ENCODE measurements at places on chromosomes 16 and 17. TPM values are rescaled to one million over a fixed set of nuclear protein-coding genes. Genes with fewer than 3 reads are reported as not detected.

DERL2 gene
- 35.8 TPM for total RNA-seq

KRT35 gene
- total RNA-seq = not detected

KRTAP1-5 gene
- total RNA-seq = not detected

TP53TG3 gene
- total RNA-seq = not detected

ZNF668 gene
- total RNA-seq = 4.8 TPM

ITGA3 gene
- 0.79 TPM for total RNA-seq

B9D1 gene
- total RNA-seq = 10.8 TPM

LRRC37A gene
- total RNA-seq = 0.98 TPM

TRPV3 gene
- 0.33 TPM for total RNA-seq

SLC52A1 gene
- 0.28 TPM for total RNA-seq

TNFRSF13B gene
- not detected for total RNA-seq

KRT34 gene
- total RNA-seq = not detected

KRTAP9-4 gene
- not detected for total RNA-seq

SYCE1L gene
- total RNA-seq = not detected

CCDC154 gene
- total RNA-seq = not detected

DPEP2 gene
- total RNA-seq = 2.4 TPM

CRYM gene
- 7.2 TPM for total RNA-seq

CLEC19A gene
- total RNA-seq = not detected

CRHR1 gene
- not detected for total RNA-seq

ST6GALNAC2 gene
- total RNA-seq = 1.3 TPM

Data from liver (tissue), 10 donors.